Stimulated activated CD4-positive, alpha-beta T cell treated with anti-CD3 and anti-CD28 coated beads, Interleukin-12 subunit alpha, Interleukin-12 subunit beta, amount 100 ng/mL, for 48 hours (primary cell): ENCODE measurements at places on chromosomes 2 and 18.

DNA sequence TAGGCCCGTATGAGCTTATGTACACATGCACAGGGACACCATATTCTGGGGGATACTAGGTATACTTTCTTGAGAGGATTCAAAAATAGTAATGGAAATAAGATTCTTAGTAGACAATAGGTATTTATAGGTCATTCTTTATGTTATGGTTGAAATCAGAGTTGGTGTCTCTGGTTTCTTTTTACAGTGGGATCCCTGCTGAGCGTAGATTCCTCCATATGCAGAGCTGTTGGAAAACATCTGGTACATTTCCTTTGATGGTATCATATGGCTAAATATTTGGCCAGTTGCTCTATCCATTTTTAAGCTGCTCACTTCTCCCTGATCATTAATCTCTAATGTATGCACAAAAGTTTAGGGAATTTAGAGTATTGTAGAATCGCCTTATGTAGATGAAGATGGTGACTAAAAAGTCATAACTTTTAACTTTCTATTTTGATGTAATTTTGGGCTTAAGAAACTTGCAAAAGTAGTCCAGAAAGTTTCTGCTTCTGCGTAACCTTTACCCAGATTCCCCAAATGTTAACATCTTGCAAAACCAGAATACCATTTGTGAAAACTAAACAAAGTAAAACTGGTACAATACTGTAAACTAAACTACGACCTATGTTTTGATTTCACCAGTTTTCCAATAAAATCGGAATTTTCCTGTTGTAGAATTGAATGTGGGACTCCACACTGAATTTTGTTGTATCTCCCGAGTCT lies 5.4 kb downstream of the ARHGAP28 start:
- DNase-seq, result no peak

DNA sequence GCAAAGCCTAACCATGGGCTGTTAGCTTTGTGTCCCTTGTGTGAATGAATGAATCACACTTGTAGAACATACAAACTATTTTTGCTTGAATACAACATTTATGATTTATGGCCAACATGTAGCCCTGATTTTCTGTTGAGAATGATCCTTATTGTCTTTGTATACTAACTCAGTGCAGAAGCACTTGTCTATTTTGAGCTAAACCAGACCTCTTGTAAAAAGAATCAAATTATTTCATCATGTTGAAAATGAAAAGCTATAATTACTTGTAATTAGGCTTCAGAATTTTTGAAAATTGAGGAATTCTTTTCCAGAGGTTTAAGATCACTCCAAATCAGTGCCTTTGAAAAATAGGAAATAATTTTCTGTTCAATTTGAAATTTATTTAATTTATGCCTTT lies 85.9 kb downstream of the ZNF407 start:
- DNase-seq, result no peak

DNA sequence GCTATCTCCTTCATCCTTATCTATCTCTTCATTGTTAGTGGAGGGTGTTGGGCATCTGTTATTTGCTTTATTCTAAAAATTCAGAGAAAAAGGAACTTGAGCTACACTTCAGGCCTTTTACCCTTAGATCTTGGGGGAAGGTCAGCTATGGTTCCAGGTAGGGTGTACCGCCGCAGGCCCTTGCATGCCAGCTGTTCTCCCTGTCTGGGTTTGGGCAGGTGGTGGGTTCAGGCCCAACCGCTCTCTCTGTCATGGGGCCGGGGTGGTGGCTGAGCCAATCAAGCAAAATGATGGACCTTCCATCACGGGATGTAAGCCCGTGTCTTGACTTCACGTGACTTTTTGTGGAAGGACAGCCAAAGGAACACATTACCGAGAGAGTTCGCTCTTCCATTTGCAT lies 231.1 kb downstream of the LDLRAD4 start:
- no peak for DNase-seq

DNA sequence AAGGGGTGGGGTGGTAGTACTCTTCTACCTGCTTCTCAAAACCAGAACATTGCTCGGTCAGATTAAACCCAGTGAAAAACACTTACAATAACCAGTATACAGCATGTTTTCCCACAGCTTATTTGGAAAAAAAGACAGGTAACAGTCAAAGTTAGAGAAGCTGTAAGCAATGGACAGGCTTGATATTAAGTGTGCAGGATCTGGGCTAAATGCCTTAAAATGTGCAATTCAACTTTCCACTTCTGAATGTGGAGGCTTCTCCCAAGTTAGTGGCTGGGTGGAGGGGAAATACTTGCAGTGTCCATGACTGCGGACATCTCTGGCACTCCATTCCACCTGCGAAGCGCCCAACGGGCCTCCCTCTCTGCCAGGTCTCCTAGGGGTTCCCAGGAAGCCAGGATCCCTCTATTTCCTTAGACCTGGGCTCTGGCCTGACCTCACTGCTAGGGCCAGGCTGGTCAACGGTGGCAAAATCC lies 5.3 kb downstream of the ZEB2 start:
- DNase-seq, result no peak
